ENCODE measurements at places on chromosomes 7 and 10.

- DNase-seq = no peak
Observed at GRCh38 chr10:103517234-103518085, 24.0 kb downstream of the NEURL1 start.

DNA sequence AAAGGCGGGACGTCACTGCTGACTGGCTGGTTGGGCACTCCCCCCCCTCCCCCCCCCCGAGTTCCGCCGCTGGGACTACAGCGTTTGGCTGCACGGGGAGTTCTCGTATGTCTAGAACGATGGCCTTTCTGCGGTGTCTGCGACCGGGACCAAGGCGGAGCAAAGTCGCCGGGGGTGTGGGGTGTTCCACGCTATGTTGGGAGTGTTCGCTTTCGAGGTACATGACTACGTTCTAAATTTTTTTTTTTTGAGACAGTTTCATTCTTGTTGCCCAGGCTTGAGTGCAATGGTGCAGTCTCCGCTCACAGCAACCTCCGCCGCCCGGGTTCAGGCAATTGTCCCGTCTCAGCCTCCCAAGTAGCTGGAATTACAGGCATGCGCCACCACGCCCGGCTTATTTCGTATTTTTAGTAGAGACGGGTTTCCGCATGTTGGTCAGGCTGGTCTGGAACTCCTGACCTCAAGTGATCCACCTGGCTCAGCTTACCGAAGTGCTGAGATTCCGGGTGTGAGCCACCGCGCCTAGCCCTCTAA is 573 bp upstream of the IDI1 start:
- DNase-seq = no peak

- no peak for DNase-seq
Observed at GRCh38 chr10:6516929-6517284, 63.2 kb downstream of the PRKCQ start.

DNA sequence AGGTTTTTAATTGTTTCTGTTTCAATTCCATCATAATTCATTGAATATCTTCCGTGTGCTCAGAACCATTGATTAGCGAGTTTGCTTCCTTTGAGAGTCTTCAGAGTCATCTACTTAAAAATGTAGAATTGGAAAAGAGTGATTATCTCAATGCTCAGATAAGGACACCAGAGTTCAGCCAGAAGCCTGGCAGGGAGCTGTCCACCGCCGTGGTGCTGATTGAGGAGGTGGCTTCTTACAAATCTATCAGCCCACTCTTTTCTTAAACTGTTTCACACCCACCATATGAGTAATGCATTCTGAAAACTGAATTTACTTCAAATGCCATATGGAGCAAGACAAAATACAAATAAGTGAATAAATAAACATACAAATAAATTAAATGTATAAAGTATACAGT is 79.3 kb downstream of the INSYN2A start:
- DNase-seq = no peak

DNA sequence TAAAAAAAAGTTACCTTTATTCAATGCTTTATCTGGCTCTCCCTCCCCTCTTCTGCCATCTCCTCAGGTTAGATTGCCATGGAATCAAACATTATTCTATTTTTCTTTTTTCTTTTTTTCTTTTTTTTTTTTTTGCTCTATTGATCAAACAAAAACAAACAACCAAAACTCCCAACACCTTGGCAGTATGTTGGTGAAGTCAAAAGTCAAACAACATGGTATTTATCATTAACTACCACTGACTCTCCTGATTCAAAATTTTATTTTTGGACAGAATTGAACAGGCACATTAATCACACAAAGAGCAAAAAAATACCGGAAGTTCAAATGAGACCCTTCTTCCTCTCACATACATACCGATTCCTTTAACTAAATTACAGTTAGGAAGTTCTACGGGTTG is 6.4 kb downstream of the PON1 start:
- DNase-seq = no peak

DNA sequence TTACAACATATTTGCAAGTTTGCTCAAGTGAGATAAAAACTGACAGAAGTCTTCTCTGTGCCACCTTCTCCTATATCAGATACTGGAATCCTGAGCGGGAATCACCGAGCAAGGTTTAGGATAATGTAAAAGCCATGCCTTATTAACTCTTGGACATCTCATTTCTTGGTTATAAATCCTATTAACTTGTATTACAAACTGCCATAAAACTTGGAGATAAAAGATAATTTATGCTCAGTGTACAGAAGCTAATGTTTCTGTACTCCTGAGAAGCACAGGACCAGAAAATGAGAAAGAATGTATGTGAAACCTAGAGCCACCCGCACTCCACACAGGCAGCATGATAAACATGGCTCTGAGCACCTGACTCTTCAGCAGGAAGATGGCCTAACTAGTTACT is 181.2 kb upstream of the NOBOX start:
- DNase-seq = no peak

- DNase-seq = no peak
Observed at GRCh38 chr10:78570633-78571235, 498.0 kb upstream of the ZMIZ1 start.
